ENCODE measurements at places on chromosomes 16 and 17.

DNA sequence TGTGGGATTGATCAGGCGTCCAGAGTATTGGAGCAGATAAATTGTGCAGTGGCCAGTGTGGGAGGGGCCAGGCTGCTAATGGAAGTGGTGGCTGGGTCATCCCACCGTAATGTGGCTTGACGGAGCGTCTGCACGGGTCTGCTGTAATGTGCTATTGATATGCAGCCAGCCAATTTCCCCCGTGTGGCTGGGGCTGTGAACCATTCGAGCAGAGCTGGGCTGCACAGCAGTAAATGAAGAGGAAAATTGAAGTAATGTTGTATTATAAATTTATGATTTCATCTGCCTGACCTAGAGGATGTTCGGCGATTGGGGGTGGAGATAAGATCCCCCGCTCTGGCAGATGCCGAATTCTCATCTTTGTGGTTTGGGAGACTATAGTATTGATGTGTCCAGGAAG, 121.5 kb downstream of the CCDC182 start:
- DNase-seq = no peak

- no peak for DNase-seq
Observed at GRCh38 chr16:49342336-49343265, 31.0 kb upstream of the C16orf78 start.

- DNase-seq = no peak
Observed at GRCh38 chr17:54906683-54907082, 6.0 kb downstream of the TOM1L1 start.

GRCh38 chr16:75789237-75789636, 62.9 kb upstream of the CPHXL start:
- DNase-seq = no peak
